ENCODE measurements at places on chromosomes 4 and X.

DNA sequence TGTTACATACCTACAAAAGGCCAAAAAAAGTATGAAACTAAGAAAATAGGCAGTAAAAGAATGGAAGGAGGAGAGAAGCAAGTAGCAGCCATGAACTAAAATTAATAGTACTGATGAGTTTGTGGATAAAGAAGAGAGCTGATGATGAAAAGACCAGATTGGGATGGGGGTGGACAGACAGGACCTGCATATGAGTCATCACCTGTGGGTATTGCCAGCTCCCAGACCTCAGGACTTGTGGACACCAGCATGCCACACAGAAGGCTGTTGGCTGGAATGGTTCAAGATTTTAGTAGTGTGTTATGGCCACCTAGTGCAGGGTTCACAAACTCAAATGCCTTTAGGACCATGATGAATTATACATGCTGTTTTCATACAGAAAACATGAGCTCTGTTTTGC is 58.9 kb downstream of the ARX start:
- DNase-seq, result no peak

DNA sequence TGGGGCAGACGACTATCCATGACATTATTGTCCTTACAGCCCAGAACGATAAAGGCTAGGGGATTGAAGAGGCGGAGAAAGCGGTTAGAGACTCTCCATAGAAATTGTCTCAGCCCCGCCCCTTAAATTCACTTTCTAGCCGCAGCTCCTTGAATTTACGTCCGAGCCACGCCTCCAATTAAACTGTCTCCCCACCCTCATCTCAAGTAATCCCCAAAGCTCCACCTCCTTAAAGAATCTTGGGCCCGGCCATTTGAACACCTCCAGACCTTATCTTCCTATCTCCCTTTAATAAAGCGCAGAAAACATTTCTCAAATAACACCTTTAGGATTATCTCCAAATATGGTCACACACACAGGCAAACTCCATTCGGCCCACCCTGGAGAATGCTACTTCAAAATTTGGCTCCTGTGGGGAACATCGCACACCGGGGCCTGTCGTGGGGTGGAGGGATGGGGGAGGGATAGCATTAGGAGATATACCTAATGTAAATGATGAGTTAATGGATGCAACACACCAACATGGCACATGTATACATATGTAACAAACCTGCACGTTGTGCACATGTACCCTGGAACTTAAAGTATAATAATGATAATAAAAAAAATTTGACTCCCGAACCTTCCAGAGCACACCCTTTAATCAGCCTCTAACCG is 7.2 kb upstream of the MAGIX start:
- no peak for DNase-seq

GRCh38 chr4:17081179-17081578 is 182.7 kb upstream of the LDB2 start:
- no peak for DNase-seq

GRCh38 chrX:138492371-138492770 is 219.1 kb downstream of the FGF13 start:
- DNase-seq, result no peak

DNA sequence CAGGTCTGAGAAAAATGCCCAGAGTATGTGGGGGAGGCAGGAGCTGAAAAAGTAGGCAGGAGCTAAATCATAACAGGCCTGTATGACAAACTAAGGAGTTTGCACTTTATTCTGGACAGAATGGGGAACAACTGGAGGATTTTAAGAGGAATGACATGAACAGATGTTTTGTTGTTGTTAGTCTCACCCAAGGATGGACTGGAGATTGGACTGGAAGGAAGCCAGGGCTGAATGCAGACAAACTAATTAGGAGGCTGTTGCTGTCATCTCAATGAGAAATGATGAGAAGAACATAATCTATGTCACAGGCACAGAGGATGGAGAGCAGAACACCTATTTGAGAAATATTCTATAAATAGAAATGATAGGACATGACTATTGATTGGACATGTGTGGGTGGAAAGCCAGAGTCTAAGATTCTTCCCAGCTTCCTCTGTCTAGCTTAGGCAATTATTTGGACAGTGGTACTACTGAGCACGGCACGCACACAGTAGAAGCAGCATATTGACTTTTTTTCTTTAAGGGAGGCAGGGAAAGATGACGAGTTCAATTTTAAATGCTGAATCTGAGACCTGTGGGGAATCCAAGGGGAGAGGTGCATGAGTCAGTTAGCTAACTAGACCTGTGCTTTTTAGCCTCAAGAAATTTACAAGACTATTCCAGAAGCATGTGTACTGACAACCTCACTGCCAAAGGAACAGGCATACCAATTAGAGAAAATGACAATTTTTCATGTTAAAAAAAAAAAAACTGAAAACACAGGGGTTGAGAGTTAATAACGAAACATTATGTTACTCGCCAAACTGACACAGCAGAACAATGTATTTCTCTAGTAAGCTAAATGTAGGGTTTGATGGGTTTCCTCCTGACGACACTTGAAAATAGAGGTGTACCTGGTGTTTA is 963 bp upstream of the USO1 start:
- no peak for DNase-seq

DNA sequence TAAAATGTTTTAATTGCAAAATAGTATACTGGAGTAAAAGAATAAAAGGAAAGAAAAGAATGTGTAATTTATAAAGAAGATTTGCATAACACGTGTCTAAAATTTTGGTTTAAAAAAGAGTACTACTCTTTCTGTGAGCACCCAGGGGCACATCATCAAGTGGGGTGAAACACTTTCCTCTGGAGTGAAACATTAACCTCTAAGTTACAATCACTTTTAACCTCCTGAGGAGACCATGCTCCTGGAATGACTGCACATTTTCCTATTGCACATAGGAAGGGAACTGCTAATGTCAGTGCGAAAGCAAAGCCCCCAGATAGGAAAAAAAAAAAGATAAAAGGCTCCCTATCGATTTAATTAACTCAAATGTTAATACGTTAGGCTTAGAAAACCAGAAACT is 13.3 kb downstream of the VEGFC start:
- DNase-seq, result no peak

- no peak for DNase-seq
Observed at GRCh38 chr4:189147005-189147929, 793.4 kb upstream of the FRG1 start.

GRCh38 chr4:99507349-99507748 is 3.5 kb upstream of the C4orf17 start:
- no peak for DNase-seq

- DNase-seq, result no peak
Observed at GRCh38 chr4:38769441-38769840, 13.3 kb downstream of the TLR10 start.

DNA sequence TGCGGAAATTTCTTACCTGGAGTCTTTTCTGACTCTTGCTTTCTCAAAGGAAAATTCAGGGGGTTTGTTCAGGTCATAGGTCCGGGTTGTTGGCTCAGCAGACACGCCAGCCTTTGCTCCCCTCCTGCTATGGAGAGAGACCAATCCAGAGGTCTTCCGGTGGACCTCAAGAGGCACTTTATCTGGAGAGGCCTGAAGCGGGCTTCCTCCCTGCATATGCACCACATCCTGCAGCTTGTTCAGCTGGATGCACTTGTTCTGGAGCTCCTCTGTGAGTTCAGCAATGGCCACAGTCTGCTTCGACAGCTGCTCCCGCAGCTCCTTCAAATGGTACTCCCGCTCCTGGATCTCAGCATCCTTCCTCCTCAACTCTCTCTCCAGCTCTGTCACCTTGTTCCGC is 10.5 kb downstream of the PRKG2 start:
- no peak for DNase-seq

- DNase-seq, result no peak
Observed at GRCh38 chrX:36978886-36979285, 29.3 kb upstream of the FAM47C start.

GRCh38 chr4:31741326-31741725 is 1021.2 kb downstream of the PCDH7 start:
- DNase-seq, result no peak

GRCh38 chr4:15912961-15913630 is 25.4 kb downstream of the FGFBP1 start:
- no peak for DNase-seq

- no peak for DNase-seq
Observed at GRCh38 chr4:110480746-110481271, 4.9 kb downstream of the ENPEP start.

- no peak for DNase-seq
Observed at GRCh38 chr4:65437102-65437501, 233.2 kb downstream of the EPHA5 start.
